ENCODE measurements at places on chromosomes 7 and 10.

DNA sequence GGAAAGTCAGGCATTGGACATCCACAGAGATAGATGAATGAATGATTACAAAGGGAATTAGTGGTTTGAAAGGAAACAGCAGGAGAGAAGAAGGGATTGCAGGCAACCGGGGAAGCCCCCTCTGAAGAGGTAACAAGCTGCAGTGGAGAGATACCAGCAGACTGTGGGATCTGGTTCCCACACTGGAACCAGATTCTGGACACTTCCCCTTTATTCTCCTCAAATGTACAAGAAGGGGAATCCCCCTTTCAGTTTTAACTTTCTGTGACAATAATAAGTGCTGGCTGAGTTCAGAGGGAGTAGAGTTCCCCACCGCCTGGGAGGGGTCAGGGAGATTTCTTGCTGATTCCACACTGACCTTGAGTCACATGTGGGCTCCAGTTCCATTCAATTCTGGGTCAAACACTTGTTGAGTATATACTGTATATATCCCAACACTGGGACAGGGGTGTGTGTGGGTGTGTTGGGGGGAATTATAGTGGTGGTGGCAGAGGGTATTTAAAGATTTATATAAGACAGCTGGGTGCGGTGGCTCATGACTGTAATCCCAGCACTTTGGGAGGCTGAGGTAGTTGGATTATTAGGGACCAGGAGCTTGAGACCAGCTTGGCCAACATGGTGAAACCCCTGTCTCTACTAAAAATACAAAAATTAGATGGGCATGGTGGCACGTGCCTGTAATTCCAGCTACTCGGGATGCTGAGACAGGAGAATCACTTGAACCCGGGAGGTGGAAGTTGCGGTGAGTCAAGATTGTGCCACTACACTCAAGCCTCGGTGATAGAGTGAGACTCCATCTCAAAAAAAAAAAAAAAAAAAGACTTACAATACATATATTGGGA lies 16.5 kb upstream of the DDIT4 start:
- no peak for DNase-seq

DNA sequence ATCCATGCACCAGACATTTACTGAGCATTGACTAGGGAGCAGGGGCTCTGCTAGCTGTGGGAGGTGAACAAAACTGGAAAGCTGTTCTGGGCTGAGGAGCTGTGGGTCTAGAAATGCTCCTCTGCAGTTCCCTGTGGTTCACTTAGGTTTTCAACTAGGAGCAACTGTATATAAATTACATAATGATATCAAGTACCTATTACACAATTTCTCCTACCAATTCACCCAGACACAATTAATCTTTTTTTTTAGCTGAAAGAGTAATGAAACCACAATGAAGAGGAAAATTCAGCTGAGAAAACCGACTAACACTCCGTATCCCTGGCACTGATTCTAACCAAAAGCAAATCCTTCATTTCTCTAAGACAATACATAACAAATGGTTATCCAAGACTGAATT lies 39.4 kb downstream of the COL28A1 start:
- DNase-seq: no peak

DNA sequence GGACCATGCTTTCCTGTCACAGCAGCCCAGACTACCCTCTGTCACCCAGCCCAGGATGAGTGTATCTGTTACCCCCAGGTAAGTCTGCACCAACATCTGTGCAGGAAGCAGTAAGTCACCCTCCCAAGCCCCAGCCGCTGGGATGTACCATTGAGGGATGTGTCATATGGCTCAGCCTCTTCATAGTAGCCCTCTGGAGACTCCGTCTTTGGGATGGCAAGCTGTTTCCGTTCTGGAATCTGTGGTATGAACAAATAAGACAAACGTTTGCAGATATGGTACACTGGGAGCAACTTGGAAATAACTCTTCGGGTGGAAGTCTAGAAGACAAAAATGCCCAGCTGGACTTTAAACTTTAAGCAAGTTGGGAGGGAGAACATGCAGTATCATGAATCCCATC lies 81.3 kb downstream of the AFAP1L2 start:
- DNase-seq: no peak

DNA sequence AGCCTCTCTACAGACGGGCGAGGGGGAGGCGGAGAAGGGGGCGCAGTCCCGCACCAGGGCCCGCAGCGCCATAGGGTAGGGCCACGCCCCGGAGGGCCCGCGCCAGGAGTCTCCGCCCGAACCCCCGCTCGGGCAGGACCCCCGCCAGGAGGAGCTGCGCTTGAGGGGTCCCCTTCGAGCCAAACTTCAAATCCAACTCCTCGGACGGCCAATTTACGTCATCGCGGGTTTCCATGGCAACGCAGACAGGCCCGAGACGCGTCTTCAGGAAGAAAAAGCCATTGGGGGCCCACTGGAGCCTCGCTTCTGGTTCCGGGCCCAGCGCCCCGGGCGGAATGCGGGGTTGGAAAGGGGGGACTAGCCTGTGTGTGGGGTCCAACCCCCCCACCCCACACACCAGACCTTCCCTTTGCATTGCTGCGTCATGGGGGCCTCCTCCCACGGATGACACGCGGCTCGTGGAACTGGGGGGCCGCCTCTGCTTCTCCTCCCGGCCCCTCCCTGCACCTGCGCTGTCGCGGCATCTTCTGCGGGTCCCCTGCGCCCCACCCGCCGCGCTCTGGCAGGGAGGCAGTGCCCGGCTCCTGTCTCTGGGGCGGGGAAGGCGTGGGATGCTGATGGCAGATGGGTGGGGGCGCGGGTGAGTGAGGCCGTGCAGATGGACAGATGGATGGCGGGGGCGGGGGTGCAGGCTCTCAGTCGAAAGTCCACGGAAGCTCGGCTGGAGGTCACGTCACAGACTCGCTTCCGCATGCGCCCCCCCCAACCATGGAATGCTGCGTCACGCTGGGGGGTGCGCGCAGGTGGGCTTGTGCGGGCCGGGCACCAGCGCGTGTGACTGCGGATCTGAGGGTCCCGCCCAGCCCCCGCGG lies 1.2 kb downstream of the CALY start:
- no peak for DNase-seq

DNA sequence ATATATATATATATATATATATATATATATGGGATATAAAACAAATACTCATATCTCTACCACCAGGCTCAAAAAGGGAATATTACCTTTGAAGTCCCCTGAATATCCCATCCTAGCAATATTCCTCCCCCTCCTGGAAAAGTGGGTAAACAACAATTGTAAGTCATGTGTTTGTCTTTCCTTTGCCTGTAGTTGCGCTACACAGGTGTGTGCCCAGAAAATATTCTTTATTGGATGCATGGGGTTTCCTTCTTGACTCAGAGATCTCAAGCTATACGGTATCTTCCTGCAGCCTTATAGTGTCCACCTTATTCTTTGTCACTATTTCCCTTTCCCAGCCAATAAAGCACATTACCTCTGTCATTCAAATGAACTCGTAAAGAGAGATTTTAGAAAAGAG lies 54.2 kb downstream of the MET start:
- DNase-seq: no peak

GRCh38 chr7:155002411-155003091 lies 373 bp downstream of the PAXIP1 start:
- no peak for DNase-seq
